ENCODE measurements at places on chromosomes 5 and 9. TPM values are rescaled to one million over a fixed set of nuclear protein-coding genes. Genes with fewer than 3 reads are reported as not detected.

DNA sequence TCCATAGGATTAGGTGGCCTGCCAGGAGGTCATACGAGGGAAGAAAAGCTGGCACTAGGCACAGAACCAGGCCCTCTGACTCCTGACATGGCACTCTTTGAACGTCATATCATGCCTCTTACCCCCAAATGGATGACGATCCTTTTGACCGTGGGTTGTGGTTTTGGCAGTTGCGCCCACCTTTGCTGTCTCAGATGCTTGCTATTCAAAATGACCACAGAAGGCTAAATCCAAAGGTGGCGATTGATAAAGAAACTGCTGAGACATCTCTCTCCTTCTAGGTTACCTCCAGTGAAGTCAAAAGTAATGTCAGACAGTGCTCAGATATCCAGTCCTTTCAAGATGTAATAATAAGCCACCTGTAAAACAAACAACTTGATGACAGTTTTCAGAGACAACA, 385.0 kb downstream of the EFNA5 start:
- DNase-seq = no peak

GRCh38 chr5:34687269-34688011, 31.3 kb downstream of the RAI14 start:
- no peak for DNase-seq

DNA sequence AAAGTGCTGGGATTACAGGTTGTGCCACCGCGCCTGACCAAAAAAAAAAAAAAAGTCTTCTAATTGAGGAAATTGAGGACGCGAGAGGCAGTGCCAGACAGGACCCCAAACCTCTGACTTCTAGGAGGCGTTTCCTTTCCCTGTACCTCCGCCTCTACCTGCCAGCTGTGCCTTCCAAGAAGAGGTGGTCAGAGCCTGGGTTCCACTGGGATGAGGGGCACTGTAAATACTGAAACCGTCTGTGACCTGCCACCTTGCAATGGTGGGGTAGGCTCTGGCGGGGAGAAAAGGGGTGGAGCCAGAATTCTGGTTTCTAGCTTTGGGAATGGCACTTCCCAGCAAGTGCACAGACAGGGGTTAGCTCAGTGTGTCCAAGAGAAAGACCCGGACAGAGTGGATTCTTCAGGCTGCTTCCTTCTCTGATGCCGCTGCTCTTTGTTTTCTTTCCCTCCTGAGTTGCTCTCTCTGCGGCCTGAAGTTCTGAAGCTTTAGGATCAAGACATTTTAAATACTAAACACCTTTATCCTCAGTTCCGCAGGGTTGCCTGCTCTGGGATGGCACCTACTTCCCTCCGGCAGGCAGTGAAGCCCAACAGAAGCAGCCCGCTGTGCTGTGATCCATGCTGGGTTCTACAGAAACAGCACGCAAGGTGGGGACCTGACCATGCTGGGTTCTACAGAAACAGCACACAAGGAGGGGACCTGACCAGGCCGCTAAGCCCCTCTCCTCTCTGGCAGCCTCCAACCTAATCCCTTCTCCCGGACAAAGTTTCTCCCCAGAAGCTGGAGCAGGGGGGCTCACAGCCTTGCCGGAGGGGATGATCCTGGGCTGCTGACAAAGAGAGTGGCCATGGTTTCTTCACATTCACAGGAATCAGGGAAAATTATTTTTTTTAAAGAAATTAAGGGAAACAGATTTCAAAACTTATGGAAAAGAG, 65.2 kb downstream of the OTULIN start:
- DNase-seq = no peak

GRCh38 chr5:148734518-148734917, 80.2 kb upstream of the HTR4 start:
- DNase-seq = no peak

MLANA gene
- not detected for total RNA-seq

RPL37 gene
- 619 TPM for total RNA-seq
